ENCODE measurements at places on chromosomes 5 and 9.

DNA sequence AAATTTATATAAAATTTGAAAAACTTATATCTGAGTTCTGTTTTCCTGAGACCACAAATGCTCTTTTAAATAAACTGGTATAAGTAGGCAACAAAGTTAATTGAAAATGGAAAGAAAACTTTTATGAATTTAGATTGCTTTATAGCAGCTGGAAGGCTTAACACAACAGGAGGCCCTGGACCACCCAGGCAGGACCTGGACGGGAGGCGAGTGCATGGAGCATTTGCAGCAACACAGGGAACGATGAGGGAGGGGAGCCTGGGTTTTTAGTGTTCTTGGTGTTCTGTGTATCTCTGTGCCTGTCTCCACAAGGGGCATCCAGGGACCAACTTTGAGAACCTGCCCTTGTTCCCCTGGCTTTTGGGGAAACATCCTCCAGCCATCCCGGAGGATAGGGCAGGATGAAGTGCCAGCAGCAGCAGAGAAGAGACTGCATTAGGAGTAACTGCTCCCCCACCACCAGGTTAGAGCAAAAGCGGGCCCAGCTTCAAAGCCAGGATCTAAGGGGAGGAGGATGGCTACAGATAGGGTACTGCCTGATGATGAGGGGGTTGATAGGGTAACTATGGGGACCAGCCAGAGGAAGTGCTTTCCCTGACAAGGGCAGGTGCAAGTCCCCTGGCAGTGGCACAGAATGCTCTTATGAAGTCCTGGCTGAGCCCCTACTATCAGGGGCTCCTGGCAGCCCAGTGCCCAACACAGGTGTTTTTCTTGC lies 6.7 kb upstream of the SPATA31E1 start:
- no peak for DNase-seq

DNA sequence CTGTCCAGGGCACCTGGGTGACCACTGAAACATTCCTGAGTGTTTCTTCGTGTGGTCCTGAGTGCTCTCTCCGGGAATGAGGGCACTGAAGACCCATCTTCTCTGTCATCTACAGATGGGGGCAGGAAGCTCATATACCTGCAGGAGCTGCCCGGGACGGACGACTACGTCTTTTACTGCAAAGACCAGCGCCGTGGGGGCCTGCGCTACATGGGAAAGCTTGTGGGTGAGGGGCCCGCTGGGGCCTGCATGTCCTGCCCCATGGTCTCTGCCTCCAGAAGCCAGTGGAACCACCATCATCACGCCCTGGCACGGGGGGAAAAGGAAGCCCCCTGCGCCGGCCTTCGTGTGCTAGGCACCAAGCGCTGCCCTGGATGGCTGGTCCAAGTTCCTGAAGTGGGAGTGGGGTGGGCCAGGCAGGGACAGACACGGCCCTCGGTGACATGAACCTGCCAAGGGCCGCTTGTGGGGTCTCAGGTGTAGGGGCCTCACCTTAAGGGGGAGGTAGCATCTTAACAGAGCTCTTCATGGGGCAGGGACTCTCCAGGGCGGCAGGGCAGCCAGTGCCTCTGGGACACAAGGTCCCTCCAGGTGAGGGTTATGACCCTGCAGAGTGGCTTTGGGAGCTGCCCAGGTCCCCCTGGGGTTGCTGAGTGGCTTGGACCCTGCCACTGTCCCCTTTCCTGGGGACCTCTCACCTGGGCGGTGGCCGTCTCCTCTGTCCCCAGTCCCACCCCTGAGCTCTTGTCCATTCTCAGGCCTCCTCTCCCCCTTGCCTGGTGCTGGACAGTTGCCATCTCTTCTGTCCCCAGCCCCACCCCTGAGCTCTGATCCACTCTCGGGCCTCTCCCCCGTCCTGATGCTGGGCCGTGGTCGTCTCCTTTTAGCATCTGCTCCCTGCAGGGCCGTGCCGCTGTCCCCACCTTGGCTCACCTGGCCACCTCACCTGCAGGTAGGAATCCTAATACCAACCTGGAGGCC lies 2.1 kb downstream of the OBP2A start:
- no peak for DNase-seq

- DNase-seq = peak; percentile 41
Measured at GRCh38 chr9:99294850-99295461, 72.9 kb downstream of the SEC61B start.

DNA sequence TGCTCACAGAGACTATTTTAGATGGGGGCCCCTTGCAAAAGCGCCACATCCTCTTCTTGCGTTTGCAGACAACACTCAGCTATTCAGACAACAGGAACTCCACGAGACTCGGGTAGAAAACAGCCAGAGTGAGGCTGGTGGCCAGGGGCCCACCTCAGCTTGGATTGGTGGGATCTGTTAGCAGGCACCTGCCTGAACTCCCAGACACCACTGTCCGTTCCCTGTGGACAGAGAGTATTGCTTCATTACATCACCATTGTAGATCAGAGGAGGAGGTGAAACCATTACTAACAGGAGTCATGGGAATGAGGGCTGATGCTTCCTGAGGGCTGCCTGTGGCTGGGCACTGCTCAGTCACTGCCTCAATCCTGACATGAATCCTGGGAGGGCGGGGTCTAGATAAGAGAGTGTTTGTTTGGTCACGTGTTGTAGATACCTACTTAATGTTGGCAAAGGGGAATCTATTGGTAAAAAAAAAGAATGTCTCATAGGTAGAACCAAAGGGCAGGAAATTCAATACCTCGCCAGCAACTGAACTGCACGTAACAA lies 4.4 kb upstream of the RAPGEF1 start:
- peak; percentile 43 for DNase-seq

- no peak for DNase-seq
Measured at GRCh38 chr9:134391319-134392231, 65.3 kb downstream of the RXRA start.

DNA sequence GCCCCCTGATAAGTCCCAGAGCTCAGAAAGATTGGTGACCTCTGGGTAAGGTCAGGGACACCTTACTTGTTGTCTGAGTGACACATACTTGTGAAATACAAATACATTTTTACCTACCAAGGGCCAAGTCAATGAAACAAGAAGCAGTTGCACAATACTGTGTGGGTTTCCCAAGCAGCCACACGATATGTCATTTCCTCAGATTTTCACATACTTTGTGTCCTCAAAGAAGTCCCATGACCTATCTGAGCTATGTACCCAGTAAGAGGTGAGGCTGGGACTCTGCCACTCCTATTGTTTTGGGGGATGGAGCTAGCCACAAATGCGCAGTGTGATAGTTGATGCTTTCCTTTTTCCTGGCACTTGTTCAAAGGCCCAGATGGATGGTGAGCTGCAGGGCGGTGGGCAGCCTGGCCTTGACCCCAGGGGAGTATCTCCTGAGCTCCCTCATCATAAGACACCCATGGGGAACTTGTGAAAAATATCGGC lies 4.8 kb upstream of the SLC25A51 start:
- peak; percentile 81 for DNase-seq

DNA sequence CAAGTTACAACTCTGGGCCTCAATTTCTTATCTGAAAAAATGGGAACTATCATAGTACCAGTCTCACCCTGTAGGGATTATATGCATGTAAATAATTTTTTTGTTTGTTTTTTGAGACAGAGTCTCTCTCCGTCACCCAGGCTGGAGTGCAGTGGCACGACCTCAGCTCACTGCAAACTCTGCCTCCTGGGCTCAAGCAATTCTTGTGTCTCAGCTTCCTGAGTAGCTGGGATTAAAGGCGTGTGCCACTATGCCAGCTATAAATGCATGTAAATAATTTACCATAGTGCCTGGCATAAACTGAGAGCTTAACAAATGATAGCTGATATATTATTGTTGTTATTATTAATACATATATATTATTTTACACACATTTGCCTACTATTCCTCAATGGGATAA lies 3.0 kb upstream of the ARHGAP26 start:
- DNase-seq = no peak

DNA sequence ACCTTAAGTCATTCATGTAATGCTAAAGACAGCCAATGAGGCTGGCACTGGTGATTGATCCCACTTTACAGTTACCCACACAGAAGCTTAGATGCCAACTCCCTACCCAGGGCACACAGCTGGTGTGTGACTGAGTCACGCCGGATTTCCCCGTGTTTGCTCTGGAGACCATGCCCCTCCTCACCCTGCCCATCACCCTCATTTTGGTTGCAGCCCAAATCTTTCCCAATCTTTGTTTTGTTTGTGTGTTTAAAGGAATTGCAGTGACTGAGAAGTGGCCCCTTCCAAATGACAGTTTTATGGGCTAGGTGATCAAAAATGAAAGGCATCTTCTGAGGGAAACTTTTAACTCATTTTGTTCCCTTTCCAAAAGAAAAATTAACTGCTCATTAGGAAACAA lies 10.9 kb downstream of the FBXL7 start:
- no peak for DNase-seq

DNA sequence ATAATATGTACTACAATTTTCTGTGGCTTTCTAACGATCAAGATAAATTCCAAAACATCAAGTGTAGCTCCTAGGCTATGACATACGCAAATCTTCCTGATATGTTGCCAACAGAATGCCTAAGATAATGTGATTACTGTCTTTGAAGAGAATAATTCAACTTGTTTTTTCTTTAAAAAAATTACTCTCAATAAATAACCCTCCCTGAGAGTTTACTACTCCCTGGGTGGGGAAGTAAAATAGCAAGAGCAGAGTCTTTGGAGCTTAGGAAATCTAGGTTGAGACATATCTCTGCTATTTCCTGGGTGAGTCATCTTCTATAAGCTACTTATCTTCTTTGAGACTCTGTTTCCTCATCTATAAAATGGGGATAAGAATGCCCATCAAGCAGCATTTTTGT lies 201.2 kb downstream of the ACTL7B start:
- peak; percentile 41 for DNase-seq

DNA sequence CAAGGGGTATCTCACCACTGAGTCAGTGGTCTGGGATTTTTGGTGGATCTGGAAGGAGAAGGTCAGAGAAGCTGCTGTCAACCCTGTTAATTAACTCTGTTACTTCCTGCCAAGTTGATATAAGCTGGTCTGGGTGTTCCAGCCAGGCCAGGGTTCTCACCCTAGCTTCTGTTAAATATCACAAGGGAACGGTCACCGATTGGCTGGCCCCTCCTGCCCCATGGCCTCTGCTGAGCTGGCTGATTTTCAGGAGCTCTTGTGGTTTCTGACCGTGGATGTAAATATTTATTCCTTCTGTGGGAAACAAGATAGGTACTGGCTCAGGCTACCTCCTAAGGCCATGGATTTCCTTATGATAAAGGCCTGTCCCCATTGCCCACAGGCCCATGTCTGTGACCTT lies 1.0 kb downstream of the ADAMTS13 start:
- DNase-seq = no peak

- no peak for DNase-seq
Measured at GRCh38 chr5:122499585-122499984, 187.5 kb downstream of the SNCAIP start.

DNA sequence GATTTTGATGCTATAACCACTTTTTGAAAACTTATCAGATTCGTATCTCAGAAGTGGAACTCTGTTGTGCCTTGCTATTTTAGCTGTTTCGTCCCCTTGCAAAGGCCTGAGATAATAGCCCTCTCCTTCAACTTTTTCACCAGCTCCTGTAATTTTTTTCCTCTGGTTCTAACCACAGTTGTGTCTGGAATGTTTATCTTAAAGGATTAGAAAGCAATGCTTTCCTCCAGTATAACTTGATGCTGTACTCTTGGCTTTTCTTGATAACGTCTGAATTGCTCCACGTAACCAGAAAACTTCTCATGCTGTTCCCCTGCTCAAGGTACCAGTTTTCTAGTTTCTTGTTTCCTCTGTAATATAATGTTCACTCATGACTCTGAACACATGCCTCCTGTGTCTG lies 209.4 kb downstream of the DTWD2 start:
- no peak for DNase-seq

GRCh38 chr5:78606241-78606640 lies 42.3 kb downstream of the LHFPL2 start:
- DNase-seq = no peak
